ENCODE measurements at places on chromosomes 7 and 10. TPM values are rescaled to one million over a fixed set of nuclear protein-coding genes. Genes with fewer than 3 reads are reported as not detected.
A peak's percentile ranks its signal among the peaks of the same experiment; 100 is the strongest.

The GALNT17 gene
- 5.8 TPM for total RNA-seq

The UPK3B gene
- total RNA-seq, result 1.7 TPM

The VAX1 gene
- total RNA-seq, result not detected

The CDK14 gene
- 53.6 TPM for total RNA-seq

The PALD1 gene
- total RNA-seq, result 10.7 TPM

The UCN3 gene
- total RNA-seq, result not detected

The TEX36 gene
- total RNA-seq, result not detected

GRCh38 chr10:52128056-52128683, 185.9 kb upstream of the DKK1 start:
- DNase-seq, result no peak

DNA sequence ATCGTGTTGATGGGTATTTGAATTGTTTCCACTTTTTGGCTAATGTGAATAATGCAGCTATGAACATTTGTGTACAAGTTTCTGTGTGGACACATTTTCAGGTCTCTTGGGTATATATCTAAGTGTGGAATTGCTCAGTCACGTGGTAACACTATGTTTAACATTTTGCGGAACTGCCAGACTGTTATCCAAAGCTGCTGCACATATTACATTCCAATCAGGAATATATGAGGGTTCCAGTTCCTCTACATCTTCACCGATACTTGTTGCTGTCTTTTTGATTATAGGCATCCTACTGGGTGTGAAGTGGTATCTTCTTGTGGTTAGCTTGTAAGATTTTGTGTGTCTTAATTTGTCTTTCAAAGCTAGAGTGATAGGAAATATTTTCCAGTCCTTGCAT, 6.8 kb downstream of the PTPN12 start:
- no peak for DNase-seq

GRCh38 chr7:32244806-32245345, 174.7 kb upstream of the PDE1C start:
- no peak for DNase-seq

GRCh38 chr10:12097791-12098190, 29.0 kb downstream of the DHTKD1 start:
- no peak for DNase-seq

DNA sequence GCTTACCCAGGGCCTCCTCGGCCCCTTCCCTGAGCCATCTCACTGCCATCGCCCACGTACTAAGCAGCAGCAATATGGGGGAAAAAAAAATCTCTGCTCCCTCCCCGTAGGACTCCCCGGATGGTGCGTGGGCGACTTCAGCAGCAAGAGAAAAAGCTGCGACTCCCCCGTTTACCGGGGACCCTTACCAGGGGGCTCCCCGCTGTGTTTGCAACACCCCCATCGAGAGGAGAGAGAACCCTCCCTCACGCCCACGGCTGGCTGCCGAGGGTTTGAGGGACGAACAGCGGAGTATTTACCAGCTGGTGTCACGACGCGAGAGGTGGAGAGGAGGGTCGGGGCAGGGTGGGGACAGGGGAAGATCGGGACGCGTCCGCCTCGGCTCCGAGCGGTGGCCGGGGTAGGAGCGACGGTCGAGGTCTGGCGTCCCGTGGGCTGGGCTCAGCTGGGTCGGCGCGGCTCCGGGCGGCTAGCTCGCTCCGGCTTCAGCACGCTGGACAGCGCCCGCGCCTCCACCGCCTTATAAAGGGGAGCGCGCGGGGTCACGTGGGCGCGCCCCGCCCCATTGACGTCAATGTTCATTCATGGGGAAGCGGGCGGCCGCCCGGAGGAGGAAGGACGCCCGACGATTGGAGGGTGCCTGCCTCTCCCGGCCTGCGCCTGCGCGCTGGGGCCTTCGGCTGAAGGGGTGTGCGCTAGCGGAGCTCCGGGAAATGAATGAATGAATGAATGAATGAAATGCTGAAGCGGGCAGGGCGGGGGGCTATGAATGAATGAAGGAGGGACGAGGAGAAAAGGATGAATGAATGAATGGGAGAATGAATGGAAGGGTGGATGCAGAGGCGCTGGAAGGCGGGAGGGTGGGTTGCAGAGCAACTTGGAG, at the start of gene VGF:
VGF (minus strand) TSS at position 495 of the 883 bp plus-strand sequence. CDS start 726 bp downstream, outside the sequence.
- DNase-seq, result peak; percentile 95

DNA sequence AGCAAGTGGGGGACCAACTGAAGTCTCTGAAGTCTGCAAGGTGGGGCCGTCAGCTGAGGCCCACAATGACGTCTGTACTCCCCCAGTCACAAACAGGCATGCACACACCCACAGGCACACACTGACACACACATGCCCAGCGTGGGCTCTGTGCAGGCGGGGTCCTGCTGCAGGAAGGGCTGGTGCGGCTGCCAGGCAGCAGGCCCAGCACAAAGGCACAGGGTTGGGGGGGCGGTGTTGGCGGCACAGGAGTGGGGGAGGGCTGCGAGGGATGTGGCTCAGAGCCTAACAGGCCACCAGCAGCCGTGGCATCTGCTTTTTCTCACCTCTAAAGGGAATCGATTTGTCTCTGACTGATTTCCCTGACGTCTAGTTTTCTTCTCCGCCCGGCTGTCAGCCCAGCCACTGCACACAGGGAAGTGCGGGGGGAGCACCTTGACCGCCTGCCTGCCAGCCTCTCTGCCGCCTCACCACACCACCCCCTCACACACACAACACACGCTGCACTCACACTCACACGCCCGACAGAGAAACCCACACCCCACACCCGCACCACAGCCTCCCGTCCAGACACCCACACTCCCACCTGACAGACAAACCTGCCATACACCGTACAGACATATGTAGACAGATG, 43.5 kb upstream of the ZMIZ1 start:
- peak; percentile 38 for DNase-seq

GRCh38 chr7:80708123-80708522, 69.7 kb downstream of the CD36 start:
- DNase-seq, result no peak

- DNase-seq, result peak; percentile 34
Measured at GRCh38 chr10:97138846-97139245, 46.9 kb downstream of the SLIT1 start.

- no peak for DNase-seq
Measured at GRCh38 chr10:22317076-22317370, 835 bp downstream of the COMMD3 start.

Data from aorta (tissue), 5 donors.